Mesothelial cell of epicardium (in vitro differentiated cells): ENCODE measurements at places on chromosomes 2 and 18. TPM values are rescaled to one million over a fixed set of nuclear protein-coding genes. Genes with fewer than 3 reads are reported as not detected.
A peak's percentile ranks its signal among the peaks of the same experiment; 100 is the strongest.

OR6B2 gene
- total RNA-seq: not detected in 3 replicates

- no peak for DNase-seq
- peaks cover 17% of the 10 kb centered on the region for H3K4me1 ChIP-seq
- H3K4me3 ChIP-seq: no peak overlapping the region
- no peak overlapping the region for H3K27ac ChIP-seq
Observed at GRCh38 chr2:75497256-75497655, 63.5 kb downstream of the EVA1A start.

- peaks cover 27% of the 10 kb centered on the region for H3K4me1 ChIP-seq
- peak overlapping the region; percentile 44 for H3K27ac ChIP-seq
- no peak overlapping the region for H3K4me3 ChIP-seq
- no peaks in the 10 kb centered on the region for H3K27me3 ChIP-seq
Observed at GRCh38 chr2:215693193-215693998, 257.5 kb upstream of the FN1 start.

- no peak overlapping the region for H3K4me3 ChIP-seq
- no peaks in the 10 kb centered on the region for H3K36me3 ChIP-seq
- H3K27ac ChIP-seq: no peak overlapping the region
- no peak for DNase-seq
- H3K4me1 ChIP-seq: peaks cover 5% of the 10 kb centered on the region
Observed at GRCh38 chr18:64100116-64100922, 48.6 kb downstream of the LINC00305 start.

SERPINB12 gene
- total RNA-seq: not detected in 3 replicates

- peaks cover 2% of the 10 kb centered on the region for H3K4me1 ChIP-seq
- no peak for DNase-seq
- H3K36me3 ChIP-seq: no peaks in the 10 kb centered on the region
- H3K4me3 ChIP-seq: no peak overlapping the region
- H3K27ac ChIP-seq: no peak overlapping the region
Observed at GRCh38 chr2:179528576-179529069, 264.0 kb upstream of the SESTD1 start.

DNA sequence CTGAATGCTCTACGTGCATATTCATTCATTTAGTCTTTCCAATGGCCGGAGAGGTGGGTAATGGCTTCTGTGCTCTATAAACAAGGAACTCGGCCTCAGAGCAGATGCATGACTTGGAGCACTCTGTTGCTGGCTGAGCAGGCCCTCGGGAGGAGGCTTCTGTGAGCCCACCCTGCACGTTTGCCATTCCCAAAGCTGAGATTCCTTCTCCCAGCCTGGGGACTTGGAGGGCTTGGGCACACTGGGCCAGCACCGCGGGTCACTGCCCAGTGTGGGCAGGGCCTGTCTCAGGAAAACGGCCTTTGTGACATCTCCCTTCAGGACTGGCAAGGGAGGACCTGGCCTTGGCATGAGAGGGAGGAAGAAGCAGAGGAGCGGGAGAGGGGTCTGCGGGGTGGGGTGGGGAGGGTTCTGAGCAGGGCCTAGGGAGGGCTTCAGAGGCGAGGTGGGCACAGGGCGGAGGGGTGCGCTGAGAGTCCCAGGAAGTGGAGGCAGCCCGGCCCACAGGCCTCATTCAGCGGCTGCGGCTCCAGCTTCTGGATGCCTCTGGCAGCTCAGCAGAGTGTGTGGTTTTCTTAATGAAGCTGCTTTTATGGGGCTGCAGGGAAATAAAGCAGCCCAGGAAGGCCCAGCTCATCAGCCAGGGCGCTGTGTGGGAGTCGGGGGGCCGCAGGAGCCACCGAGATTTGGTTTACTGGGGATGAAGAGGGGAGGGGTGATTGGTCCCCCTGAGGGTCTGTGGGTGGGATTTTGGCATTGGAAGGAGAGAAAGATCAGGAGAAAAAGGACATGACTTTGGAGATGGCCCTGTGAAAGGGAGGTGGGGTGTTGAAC lies 51.7 kb upstream of the OTOF start:
- no peaks in the 10 kb centered on the region for H3K36me3 ChIP-seq
- peaks cover 3% of the 10 kb centered on the region for H3K27me3 ChIP-seq
- peak overlapping the region; percentile 14 for H3K27ac ChIP-seq
- peaks cover 7% of the 10 kb centered on the region for H3K4me1 ChIP-seq

GRCh38 chr18:13165636-13166423 lies 52.7 kb upstream of the LDLRAD4 start:
- H3K36me3 ChIP-seq: peaks cover 2% of the 10 kb centered on the region
- peak overlapping the region; percentile 46 for H3K4me3 ChIP-seq

GRCh38 chr2:240991378-240992263 lies 6.8 kb upstream of the SNED1 start:
- no peaks in the 10 kb centered on the region for H3K36me3 ChIP-seq
- DNase-seq: peak; percentile 14
- H3K27ac ChIP-seq: no peak overlapping the region
- peaks cover 25% of the 10 kb centered on the region for H3K4me1 ChIP-seq
- no peaks in the 10 kb centered on the region for H3K27me3 ChIP-seq
- H3K4me3 ChIP-seq: no peak overlapping the region

DNA sequence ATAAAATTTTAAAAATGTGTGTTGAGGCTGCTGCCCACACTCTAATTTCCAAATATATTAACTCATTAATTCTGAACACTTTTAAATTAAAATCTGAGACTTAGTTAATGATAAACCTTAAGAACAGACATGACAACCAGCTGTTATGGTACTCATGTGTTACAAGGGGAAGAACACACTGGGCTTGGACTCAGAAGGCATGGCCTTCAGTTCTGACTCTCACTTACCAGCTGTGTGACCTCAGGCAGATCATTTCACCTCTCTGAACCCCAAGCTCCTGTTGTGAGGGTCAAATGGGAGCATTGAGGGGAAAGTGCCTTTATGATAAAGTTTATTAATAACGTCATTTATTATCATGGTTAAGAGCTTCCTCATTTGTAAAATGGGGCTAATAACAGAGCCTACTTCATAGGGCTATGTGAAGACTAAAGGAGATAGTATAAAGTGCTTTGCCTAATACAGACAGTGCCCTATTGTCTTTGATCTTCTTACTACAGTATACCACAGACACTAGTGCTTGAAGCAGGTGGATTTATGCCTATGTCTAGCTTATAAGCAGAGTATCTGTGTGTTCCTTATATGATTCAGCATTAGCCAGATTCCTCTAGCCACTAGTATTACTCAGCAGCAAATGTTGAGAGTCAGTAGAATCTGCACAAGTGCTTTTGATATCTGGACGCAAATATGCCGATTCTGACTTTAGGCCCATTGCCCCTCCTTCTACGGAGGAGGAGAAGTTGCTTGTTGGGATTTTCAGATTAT lies 99.6 kb downstream of the SGPP2 start:
- H3K36me3 ChIP-seq: no peaks in the 10 kb centered on the region
- H3K4me3 ChIP-seq: no peak overlapping the region
- peaks cover 2% of the 10 kb centered on the region for H3K4me1 ChIP-seq
- DNase-seq: no peak
- H3K27ac ChIP-seq: no peak overlapping the region

CHRNA1 gene
- 0.16 TPM in 1 of 3 replicates, not detected in the others for total RNA-seq

- no peak overlapping the region for H3K4me3 ChIP-seq
- peak overlapping the region; percentile 86 for H3K27ac ChIP-seq
- H3K4me1 ChIP-seq: peaks cover 46% of the 10 kb centered on the region
Observed at GRCh38 chr18:9413576-9413975, 61.7 kb upstream of the RALBP1 start.

DNA sequence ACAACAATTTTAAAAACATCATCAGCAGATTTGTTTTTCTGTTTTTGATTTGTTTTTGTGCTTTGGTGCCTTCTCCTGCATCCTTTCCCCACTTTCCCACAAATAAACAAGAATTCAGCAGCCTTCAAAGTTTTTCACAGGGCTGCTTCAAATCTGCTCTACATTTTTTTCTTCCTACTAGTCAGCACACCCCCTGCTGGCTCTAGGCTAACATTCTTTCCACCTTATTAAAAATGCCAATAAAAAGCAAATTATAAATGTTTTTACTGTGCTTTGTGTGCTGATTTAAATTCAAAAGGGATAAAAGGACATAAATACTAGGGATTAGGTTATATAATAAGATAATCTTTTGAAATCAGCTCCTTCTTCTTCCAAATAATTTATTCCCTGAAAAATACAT lies 6.2 kb upstream of the CNTNAP5 start:
- H3K27ac ChIP-seq: no peak overlapping the region
- H3K4me3 ChIP-seq: no peak overlapping the region
- peaks cover 58% of the 10 kb centered on the region for H3K27me3 ChIP-seq
- DNase-seq: no peak
- H3K36me3 ChIP-seq: no peaks in the 10 kb centered on the region
- H3K4me1 ChIP-seq: no peaks in the 10 kb centered on the region

NT5C1B gene
- 0.29 TPM in 1 of 3 replicates, not detected in the others for total RNA-seq

DNA sequence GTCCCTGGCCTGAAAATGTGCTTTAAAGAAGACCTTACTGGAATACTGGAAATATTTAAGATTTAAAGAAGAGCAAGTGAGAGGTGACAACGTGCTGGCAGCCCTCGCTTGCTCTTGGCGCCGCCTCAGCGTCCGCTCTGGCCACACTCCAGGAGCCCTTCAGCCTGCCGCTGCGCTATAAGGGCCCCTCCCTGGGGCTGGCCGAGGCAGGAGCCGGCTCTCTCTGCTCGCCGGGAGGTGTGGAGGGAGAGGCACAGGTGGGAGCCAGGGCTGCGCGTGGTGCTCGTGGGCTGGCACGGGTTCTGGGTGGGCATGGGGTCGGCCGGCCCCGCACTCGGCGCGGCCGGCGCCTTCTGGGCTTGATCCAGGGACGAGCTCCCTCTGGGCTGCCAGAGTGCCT lies 2.9 kb upstream of the COQ10B start:
- H3K4me1 ChIP-seq: peaks cover 15% of the 10 kb centered on the region
- H3K36me3 ChIP-seq: no peaks in the 10 kb centered on the region
- no peaks in the 10 kb centered on the region for H3K27me3 ChIP-seq
- DNase-seq: no peak
- H3K4me3 ChIP-seq: no peak overlapping the region

DNA sequence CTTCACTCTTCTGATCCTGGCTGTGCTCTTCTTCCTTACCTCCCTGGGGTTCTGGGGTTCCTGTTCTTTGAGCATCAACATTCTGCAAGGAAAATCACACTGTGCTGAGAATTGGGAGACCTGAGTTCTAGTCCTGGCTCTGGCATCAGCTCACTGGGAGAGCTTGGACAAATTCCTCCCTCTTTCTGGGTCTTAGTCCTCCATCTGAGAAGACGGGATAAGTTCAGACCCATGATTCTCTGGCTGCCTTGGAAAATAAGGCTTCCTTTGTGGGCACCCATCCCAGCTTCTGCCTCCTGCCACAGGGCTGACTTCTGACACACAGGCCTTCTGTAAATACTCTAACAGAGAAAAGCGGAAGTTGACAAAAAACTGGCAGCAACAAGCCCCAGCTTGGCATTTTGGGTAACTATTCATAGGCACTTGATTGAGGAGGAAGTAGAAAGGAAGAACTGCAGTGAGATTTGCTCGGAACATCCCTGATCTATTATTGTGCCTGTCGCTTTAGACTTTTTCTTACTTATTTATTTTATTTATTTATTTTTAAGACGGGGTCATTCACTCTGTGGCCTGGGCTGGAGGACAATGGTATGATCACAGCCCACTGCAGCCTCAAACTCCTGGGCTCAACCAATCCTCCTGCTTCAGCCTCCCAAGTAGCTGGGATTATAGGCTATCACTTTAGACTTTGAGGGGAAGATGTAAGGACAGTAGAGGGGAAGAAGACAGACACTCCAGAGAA lies 7.9 kb downstream of the PCBP1 start:
- H3K27ac ChIP-seq: peak overlapping the region; percentile 30
- no peaks in the 10 kb centered on the region for H3K27me3 ChIP-seq
- DNase-seq: no peak
- no peak overlapping the region for H3K4me3 ChIP-seq

DNA sequence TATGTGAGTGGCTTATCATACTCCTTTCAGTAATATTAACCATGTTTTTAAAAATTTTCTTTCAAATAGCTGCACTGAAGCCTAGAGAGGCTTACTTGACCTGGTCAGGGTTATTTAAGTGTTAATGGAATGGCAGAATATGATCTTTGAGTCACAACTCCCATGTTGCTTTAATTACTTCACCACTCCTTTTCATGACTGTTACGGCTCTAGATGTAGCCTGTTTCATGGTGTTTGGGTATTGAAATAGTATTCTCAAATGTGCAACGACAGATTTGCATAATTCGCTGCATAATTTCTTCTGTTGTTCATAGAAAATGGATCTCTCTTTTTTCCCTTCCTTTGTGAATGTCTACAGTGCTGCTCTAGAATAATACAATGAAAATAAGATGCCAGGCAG lies 51.6 kb upstream of the PLA2R1 start:
- H3K4me1 ChIP-seq: peaks cover 12% of the 10 kb centered on the region
- peaks cover 13% of the 10 kb centered on the region for H3K36me3 ChIP-seq
- no peak overlapping the region for H3K27ac ChIP-seq
- DNase-seq: no peak
- no peak overlapping the region for H3K4me3 ChIP-seq
- no peaks in the 10 kb centered on the region for H3K27me3 ChIP-seq

DNA sequence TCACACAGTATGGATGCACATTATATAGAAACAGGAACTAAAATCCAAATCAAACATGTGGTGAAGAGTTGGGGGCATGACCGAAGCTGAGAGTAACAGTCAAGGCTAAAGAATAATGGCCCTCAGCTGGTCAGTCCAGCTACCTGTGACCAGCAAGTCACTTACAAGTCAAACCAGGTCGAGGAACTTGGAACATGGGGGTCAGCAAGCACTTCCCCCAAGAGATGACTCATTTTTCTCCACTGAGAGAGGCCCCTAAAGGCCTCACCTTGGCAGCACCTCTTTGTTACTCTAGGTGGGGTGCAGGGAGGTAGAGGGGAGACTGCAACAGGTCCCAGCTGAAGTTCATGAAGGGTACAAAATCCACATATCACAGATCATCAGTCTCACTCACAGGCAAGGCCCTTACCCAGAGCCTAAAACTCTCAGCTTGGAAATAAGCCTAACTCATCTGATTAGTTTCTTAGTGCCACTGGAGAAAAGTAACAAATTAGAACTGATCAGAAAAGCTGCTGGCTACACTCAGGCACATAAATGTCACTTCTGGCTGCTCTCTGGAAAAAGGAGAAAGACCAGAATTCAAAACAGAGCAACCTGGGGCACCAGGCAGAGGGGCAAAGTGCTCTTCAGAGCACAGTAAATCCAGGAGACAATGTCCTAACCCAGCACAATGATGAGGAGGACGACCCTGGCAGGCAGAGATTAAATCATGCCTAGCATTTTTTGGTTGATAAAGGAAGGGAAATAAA lies 4.0 kb downstream of the SDC1 start:
- H3K4me1 ChIP-seq: peaks cover 34% of the 10 kb centered on the region
- no peaks in the 10 kb centered on the region for H3K27me3 ChIP-seq
- H3K36me3 ChIP-seq: no peaks in the 10 kb centered on the region
- no peak for DNase-seq
- no peak overlapping the region for H3K4me3 ChIP-seq
- peak overlapping the region; percentile 78 for H3K27ac ChIP-seq

DNA sequence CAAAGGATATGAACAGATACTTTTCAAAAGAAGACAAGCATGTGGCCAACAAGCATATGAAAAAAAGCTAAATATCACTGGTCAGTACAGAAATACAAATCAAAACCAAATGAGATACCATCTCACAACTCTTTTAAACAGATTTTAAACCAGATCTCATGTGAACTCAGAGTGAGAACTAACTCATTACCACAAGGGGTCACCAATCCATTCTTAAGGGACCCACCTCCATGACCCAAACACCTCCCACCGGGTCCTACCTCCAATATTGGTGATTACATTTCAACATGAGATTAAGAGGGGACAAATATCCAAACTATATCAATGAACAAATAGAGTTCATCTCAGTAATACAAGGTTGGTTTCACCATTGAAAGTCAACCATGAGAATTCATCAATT lies 319.8 kb upstream of the GULP1 start:
- no peak overlapping the region for H3K4me3 ChIP-seq
- DNase-seq: no peak
- peaks cover 10% of the 10 kb centered on the region for H3K4me1 ChIP-seq
- no peak overlapping the region for H3K27ac ChIP-seq
- no peaks in the 10 kb centered on the region for H3K27me3 ChIP-seq
- H3K36me3 ChIP-seq: no peaks in the 10 kb centered on the region

GKN2 gene
- not detected in 3 replicates for total RNA-seq
